ENCODE measurements at places on chromosomes 12 and 14.

DNA sequence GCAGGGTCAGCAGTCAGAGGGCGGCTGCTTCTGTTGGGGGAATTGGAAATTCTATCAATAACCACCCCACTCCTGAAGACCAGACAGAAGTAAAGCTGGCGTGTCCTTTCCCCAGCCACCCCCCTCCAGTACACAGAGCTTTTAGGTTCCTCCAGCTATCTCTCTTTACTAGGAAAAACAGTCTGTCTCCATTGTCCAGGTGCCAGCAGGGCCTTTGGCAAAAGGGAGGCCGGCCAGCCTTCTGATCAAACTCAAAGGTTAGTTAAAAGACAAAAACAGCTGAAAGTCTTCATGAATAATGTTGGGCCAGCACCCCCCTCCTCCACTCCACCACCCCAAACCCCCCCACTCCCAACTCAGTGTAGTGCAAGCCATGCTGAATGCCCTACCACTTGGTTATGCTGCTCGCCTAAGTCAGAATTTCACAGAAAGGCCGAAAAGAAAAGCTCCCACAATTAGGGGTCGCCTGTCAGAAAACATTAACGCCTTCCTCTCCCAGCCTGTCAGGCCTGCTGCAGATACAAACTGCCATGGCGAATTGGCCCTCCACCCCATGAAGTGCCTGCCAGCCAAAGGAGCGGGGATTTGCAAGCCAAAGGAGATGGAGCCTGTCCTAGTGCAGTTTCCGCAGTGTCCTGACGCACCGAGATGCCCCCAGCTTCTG is 8.9 kb downstream of the ASCL1 start:
- no peak for DNase-seq

DNA sequence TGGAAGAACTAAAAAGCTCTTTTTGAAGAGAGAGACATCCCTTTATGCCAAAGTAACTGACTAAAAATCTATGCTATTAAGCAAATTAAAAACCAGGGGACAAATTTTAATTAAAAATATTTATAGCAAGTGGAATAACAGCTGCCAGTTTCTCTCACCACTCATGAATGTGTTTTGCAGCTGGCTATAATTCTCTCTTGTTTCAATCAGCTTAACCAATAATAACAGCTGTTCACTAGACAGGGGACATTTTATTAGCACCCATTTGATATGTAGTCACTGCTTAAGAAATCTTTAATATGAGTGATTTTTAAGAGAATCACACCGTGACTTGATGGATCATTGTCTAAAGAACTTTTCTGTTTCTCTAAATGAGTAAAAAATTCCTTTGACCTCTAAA is 34.2 kb upstream of the KRR1 start:
- DNase-seq = no peak

DNA sequence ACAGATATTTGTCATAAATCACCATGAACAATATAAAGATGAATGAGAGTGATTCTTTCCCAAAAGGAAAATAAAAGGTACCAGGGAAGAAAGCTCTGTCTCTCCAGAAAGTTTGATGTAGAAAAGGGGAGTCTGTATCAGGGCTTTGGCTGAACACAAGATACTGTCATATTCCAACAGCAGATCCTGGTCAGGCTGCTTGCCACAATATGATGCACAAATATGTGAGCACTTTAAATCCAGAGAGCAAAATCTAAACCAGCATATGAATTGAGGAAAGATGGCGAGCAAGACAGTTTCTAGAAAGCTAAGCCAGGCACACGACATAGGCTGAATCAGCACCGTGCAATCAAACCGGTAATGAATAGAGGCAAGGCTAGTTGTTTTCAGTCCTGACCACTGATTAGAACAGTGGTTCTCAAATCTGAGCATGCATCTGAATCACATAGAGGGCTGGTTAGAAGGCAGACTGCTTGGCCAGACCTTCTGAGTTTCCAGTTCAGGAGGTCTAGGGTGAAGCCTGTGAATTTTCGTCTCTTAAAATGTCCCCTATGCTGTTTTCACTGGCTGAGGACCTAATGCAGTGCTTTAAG is 60.7 kb downstream of the PLCZ1 start:
- no peak for DNase-seq

DNA sequence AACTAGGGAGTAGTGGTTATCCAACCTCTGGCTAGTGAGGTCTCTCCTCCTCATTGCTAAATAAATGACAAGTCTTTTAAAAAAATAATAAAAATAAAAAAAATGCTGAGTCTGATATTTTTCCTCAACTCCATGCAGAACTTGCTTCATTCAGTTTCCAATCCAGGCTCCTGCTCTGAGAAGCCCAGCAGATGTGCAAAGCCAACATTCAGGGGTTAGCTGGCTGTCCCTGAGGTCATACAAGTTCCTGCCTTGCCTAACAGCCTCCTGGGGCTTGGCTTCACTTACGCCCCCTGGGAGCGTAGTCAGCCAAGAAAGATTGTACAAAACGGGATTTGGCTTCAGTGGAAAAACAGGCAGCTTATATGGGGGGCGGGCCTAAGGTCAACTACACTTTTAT is 23.3 kb downstream of the RTRAF start:
- DNase-seq = no peak

- DNase-seq = no peak
Measured at GRCh38 chr12:26233631-26234030, 38.3 kb downstream of the SSPN start.

DNA sequence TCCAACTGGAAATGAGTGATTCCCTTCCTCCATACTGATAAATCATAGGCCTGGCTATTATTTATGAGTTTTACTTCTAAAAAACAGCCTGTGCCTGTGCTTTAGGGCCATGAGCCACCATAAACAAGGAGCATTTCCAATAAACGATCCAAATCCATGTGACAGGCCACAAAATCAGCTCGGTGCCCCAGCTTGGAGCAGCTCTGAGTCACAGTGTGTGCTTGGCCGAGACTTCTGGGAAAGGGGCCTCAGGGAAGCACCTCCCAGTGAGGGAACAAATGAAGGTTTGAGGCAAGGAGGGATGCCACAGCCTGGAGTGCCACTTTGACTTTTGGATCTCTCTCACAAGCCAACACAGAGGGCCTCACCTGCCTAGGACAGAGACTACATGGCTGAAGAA is 190.4 kb downstream of the NTF3 start:
- no peak for DNase-seq

- no peak for DNase-seq
Measured at GRCh38 chr12:89497467-89497866, 27.1 kb downstream of the GALNT4 start.

DNA sequence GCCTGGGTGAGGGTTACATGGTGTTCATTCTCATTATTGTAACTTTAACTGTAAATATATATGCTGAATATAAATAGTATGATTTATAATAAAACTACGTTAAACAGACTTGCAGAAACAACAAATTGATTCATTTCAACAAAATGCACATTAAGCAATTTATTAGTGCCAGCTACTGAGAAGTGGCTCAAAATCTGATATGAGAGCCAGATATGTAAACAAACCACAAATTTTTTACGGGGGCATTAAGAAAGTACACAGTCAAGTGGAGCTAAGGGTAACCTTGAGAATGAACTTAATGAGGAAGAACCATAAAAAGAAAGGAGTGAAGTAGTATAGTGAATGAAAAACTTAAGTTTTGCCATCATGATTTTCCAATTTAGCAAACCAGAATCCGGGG is 40.3 kb downstream of the CEP128 start:
- DNase-seq = no peak

DNA sequence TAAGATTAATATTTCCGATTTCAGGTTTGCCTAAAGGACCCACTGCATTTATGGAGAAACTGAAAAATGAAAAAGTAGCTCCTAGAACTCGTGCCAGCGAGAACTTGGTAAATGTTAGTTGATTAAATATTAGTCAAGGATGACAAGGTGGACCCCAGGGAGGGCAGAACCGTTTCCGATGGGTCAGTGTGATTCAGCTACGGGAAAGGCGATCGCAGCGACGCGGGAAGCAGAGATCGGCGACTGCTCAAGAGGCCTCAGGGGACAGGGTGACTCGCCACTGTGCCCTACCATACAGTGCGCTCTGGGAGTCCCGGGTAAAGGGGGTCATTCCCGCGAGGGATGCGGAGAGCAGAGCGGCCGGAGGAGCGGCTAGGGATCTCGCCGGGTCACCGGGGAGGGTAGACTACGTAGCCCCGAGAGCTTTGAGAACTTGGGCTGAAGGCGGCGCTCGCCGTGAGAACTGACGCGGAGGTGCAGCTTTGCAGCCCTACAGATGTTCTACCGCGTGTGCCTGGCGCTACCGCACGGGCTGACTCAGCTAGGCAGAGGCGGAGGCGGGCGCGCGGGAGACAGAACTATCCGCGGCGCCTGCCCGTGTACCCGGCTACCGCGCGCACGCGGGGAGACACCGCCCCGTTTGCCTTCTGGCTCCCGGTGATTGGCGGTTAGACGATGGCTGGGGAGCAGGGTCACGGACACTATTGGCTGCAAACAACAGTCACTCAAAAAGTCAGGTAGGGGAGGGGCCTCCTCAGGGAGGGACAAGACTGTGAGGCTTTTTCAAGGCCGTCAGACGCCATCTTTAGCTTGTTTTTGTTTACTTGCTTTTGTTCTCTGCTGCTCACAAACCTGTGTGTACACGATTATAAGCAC is 3.2 kb downstream of the C14orf93 start:
- DNase-seq = peak; percentile 99

DNA sequence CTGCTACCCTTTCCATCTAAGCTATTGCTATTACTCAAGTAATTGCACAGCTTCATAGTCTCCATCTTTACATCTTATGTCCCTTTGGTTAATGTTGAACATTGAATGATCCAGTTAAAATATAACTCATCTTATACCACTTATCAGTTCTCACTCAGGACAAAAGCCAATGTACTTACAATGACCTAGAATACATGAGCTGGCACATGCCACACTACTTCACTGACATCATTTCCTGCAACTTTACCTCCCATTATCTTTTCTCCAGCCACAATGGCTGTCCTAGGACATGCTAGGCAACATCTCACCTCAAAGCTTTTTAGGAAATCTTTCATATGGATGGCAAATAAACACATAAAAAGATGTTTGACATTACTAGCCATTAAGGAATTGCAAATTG is 309.2 kb downstream of the FOXG1 start:
- no peak for DNase-seq

GRCh38 chr12:6840761-6841515 is at the start of gene GNB3:
Gene GNB3 (plus strand): TSS chr12:6840925. CDS start chr12:6841288, 363 bp downstream.
- DNase-seq = no peak

DNA sequence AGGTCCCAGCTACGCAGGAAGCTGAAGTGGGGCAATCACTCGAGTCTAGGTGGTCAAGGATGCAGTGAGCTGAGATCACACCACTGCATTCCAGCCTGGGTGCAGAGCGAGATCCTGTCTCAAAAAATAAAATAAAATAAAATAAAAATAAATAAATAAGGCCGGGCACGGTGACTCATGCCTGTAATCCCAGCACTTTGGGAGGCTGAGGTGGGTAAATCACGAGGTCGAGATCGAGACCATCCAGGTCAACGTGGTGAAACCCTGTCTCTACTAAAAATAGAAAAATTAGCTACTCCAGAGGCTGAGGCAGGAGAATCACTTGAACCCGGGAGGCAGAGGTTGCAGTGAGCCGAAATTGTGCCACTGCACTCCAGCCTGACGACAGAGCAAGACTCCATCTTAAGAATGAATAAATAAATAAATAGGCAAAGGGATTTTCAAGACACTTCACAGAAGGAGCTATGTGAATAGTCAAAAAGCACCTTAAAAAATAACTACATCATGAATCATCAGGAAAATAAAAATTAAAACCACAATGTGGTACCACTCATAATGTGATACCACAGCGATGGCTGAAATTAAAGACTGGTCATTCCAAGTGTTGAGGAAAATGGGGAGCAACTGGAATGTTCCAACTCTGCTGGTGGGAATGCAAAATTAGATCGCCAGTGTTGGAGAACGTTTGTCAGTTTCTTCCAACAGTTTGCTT is 92.9 kb upstream of the TBX3 start:
- no peak for DNase-seq

All from NCI-H2107 (cell line).